ENCODE measurements at places on chromosomes 7 and 10.
A peak's percentile ranks its signal among the peaks of the same experiment; 100 is the strongest.

DNA sequence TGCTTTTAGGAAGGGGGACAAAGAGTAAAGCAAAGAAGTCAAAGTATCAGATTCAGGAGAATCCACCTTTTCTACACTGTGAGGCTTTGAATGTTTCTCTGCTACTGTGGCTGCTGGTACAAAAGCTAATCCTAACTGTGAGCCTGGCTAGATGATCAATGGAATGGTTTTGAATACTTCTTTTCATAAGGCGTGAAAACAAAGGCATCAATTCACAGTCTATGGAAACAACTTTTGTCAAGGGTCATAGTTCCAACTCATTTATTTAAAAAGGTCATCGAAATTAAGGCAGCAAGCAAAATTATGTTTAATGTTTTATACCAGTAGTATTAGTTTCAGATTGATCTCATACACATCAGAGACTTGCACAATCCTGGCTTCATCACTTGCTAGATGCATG lies 118.1 kb downstream of the CTTNBP2 start:
- DNase-seq: peak; percentile 83

DNA sequence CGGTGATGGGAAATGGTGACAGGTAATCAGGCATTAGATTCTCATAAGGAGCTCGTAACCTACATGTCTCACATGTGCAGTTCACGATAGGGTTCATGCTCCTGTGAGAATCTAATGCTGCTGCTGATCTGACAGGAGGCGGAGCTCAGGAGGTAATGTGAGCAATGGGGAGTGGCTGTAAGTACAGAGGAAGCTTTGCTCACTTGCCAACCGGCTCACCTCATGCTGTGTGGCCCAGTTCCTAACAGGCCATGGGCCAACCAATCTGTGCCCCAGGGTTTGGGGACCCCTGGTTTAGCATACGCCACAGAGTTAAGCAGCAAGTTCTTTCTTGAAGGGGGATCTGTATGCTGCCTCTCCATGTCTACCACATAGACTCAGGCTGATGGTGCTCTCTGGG lies 133.1 kb downstream of the IQUB start:
- no peak for DNase-seq

DNA sequence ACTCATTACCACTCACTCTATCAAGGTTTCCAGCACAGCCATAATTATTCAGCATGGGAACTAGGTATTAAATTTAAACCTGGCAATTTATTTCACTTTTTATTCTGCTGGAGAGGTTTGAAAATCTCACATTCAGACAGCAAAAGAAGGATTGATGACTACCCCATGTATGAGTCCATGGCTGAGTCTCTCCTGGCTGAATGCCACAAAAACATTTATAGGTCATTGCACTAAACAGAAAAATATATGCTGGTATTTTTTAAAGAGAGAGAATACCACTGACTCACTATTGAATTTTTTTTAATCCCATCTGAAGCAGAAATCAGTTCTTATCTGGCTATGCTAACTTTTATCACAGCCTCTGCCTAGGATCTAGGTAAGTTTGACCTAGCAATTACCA lies 336.3 kb downstream of the PPP1R3A start:
- DNase-seq: no peak

DNA sequence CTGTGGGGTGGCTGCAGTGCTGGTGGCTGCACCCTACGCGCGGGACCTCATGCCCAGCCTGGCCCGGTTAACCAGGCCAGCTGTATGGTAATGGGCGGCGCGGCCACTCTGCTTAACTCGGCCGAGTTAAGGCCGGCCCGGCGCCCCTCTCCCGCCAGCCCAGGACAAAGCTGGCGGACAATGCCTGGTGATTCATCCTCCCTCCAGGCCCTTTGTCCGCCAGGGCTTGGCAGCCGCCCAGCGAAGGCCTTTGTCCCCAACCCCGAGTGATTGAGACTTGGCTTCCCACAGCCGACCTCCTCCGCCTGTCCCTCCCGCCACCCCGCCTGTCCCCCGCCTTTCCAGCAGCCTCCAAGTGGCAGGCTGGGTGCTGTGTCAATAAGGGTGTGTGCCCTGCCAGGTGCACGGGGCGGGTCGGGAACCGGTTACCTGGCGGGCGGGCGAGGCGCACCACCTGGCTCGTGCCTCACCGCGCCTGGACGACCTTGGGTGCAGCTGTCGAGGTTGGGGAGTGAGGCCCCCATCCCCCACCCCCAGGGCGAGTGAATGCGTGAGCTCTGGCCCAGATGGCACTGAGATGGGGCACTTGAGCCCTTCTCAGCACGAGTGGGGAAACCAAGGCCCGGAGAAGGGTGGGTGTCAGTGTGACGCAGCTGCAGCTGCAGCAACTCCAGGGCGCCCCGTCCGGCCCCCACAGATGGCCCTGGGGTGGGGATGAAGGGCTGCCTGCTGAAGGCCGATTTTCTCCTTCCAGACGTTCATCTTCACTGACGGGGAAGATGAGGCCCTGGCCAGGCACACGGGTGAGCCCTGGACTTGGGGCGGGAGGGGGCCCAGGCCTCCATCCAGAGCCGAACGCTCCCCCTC lies 4.6 kb downstream of the LFNG start:
- peak; percentile 95 for DNase-seq

DNA sequence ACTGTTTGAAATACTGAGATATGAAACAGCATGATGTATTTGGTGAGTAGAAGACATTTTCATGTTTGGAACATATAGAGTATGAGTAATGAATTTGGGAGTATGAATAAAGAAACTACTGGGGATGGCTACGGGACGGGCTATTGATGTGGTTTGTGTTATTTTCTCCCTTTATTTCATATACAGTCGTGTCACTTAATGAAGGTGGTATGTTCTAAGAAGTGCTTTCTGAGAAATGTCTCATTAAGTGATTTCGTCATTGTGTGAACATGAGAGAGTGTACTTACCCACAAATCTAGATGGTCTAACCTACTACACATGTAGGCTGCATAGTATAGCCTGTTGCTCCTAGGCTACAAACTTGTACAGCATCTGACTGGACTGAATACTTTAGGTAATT lies 106.3 kb downstream of the CCNY start:
- DNase-seq: no peak

GRCh38 chr10:122673269-122673668 lies 26.4 kb downstream of the C10orf120 start:
- no peak for DNase-seq

DNA sequence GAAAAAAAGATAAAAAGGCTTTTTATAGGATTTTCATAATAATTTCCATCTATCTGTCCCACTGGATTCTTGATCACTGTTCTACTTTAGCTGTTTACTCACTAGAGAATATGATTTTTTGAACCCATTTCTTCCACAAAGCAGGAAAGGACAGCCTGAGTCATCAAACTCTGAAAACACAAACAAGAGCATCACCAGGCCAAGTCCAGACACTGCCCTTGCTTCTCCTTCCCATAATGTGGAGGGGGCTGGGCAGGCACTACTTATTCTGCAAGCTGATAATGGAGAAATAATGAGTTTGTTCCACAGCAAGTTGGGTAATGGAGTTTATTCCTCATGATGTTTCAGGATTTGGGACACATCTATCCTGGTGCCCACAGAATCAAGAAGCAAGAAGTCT lies 13.0 kb upstream of the KCNIP2 start:
- DNase-seq: no peak

GRCh38 chr10:43819464-43820230 lies 171.0 kb upstream of the ZNF32 start:
- no peak for DNase-seq

GRCh38 chr7:6419310-6419773 lies 28.4 kb downstream of the DAGLB start:
- peak; percentile 37 for DNase-seq

- peak; percentile 21 for DNase-seq
Observed at GRCh38 chr10:2985729-2986232, 81.6 kb upstream of the PFKP start.

DNA sequence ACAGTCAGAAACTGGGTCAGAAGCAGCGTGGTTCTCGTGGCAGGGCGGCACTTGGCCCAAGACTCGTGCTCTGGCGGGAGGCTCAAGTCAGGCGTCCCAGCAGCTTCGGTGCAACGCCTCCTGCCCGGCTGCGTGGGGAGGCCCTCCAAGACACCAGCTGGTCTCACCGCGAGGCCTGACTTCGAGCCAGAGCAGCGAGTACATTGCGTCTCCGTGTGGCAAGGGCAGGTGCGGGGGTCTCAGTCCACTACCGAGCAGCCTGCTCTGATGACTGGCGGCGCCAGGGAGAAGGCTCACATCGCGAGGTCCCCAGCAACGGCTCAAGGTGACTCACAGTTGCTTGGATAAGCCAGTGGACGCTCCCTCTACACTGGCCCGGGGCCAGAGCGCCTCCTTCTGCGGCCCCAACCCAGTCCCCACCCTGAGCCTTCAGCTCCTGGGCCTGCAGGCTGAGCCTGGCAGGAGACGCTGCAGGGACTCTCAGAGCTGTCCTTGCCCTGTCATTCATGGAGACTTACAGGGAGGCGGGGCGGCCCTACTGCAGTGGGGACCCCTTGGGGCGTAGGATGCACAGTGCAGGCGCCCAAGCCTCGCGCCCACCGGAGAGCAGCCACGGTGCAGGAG lies 41.9 kb upstream of the PRKAR1B start:
- DNase-seq: no peak

DNA sequence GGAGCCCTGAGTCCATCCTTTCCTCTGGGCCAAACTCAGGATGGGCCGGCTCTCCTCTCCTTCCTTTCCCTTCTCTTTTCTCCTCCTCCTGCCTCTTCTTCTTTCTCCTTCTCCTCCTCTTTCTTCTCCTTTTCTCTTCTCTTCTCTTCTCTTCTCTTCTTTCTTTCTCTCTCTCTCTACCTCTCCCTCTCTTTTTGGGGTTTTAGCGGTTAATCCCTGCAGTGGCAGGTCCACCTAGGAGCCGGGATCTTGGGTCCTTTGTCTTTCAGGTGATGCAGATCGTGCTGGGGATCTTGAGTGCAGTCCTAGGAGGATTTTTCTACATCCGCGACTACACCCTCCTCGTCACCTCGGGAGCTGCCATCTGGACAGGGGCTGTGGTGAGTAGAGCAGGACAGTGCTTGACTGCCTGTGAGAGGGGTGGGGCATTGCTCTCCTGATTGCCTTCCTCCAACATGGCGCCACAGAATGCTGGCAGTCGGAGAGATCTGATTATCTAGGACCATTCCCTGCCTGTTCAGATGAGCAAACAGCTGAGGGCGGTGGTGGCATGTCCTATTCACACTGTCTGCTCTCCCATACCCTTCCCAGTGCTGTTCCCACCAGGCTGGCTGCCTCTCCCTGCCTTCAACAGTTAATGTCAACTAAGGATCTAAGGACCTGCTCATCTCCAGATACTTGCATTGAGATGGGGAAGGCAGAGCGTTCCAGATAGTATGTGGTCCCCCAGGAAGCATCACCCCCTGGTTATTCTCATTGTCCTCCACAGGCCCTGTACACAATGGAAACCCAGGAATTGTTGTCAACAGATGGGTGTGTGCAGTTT lies 1.6 kb downstream of the TMEM176A start:
- no peak for DNase-seq

DNA sequence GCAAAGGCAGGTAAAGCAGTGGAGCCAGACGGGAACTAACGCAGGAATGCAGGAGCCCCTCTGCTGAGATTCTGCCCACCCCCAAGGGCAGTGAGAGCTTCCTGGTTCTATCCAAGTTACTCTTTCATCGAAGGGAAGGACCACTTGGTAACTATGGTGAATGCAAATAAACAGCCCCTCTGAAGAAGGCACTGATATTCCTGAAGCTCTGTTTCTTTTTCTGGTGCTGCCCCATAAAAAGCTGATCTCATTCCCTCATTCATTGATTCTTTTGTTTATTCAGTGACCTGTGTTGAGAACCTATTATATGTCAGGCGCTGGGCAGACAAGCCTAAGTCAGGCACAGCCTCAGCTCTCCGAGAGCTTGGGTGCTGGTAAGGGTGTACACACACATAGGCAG lies 217.3 kb downstream of the SNX10 start:
- DNase-seq: no peak

DNA sequence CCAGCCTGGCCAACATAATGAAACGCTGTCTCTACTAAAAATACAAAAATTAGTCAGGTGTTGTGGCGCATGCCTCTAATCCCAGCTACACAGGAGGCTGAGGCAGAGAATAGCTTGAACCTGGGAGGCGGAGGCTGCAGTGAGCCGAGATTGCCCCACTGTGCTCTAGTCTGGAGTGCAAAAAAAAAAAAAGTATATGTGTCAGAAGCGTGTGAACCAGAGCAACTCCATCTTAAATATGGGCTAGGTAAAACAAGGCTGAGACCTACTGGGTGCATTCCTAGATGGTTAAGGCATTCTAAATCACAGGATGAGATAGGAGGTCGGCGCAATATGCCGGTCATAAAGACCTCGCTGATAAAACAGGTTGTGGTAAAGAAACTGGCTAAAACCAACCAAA lies 6.2 kb downstream of the CCL24 start:
- DNase-seq: no peak

DNA sequence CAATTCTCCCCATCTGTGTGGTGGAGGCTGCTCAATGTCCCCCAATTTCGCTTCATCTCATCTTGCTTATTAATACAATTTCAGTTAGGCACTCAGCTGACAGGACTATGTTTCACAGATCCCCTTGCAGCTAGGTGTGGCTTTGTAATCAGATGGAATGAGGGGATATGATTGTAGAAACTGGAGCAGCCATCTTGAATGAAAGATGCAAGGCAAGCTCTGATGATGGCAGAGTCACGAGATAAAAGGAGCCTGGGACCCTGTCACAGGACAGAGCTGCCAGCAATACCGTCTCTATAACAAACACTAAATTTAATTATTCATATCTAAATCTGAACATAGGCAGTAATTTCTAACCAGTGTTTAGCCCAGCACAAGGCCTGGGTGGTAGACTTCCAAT lies 991 bp upstream of the DLD start:
- DNase-seq: no peak

DNA sequence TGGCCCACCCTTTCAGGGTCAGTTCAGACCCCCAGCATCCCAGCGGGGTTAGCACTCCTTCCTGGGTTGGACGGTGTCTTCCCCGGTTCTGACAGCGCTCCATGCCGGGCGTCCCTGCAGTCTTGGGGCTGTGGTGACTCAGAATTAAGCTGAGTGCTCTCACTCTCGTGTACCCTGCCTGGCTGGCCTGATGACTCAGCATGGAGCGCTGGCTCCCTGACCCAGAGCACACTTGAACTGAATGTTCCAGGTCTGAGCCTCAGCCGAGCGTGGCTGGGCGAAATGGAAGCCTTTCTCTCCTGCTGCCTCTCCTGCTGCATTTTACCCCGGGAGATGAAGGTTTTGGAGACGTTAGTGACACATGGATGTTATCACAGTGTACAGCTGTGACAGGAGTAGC lies 7.1 kb downstream of the BAG3 start:
- peak; percentile 51 for DNase-seq

GRCh38 chr7:3327099-3327498 lies 26.0 kb downstream of the SDK1 start:
- DNase-seq: no peak

DNA sequence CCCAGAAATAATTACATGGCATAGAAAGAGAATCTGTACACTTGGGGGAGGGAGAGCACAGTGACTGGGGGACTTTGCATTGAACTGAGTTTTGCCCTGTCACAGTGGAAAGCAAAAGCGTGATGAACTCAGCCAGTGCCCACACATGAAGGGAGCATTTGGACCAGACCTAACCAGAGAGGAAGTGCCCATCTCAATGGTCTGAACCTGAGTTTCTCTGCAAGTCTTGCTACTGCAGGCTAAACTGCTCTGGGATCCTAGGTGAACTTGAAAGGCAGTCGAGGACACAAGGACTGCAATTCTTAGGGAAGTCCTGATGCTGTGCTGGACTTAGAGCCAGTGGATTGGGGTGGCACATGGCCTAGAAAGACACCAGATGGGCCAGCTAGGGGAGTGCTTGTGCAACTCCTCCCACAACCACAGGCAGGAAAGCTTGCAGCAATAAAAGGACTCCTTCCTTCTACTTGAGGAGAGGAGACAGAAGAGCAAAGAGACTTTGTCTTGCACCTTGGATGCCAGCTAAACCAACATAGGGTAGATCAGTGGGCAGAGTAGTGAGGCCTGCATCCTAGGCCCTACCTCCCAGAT lies 259.0 kb downstream of the GRM8 start:
- no peak for DNase-seq
